NCI-H1105 (cell line): ENCODE measurements at places on chromosomes 5 and 9.

GRCh38 chr5:10536931-10537579 is 26.8 kb upstream of the ANKRD33B start:
- no peak for DNase-seq

GRCh38 chr5:149341876-149342275 is 3.4 kb upstream of the GRPEL2 start:
- no peak for DNase-seq

GRCh38 chr5:148626081-148626613 is 28.2 kb downstream of the HTR4 start:
- no peak for DNase-seq

GRCh38 chr5:160260881-160261815 is 31.8 kb downstream of the FABP6 start:
- no peak for DNase-seq
